Amygdala (tissue), 56 donors: ENCODE measurements at places on chromosomes 2 and 18.

DNA sequence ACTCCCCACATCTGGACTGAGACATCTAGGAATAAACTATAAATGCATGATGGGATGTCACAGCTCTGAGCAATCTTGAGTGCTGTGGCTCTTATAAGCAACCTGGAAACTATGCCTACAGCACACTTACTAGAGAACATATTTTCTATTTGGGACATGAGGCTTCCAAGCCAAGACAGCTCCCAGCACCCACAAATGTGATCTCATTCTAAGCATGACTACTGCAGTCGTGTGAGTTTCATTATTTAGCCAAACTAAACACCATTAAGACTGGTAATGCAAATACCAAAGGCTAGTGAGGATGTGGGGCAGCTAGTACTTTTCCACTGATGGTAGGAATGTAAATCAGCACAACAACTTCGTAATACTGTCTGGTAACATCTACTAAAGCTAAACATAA, 72.5 kb downstream of the RTTN start:
- no peak for DNase-seq

DNA sequence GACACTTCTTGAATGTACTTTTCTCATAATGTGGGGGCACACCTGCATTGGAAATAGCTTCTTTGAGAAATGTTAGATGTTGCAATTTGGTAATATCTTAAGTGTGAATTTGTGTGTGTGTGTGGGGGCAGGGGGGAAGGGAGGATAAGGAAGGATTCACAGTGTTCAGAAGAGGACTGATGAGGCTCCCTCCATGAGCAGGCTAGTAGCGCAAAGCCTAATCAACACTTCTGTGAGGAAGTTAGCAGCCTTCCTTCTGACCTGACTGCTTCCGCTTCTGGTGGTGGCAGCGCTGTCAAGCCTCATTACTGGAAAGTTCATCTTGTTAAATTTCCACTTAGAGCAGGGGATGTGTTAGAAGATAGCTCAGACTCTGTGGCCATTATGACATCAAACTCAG, 295.4 kb upstream of the SPRED2 start:
- DNase-seq, result no peak

DNA sequence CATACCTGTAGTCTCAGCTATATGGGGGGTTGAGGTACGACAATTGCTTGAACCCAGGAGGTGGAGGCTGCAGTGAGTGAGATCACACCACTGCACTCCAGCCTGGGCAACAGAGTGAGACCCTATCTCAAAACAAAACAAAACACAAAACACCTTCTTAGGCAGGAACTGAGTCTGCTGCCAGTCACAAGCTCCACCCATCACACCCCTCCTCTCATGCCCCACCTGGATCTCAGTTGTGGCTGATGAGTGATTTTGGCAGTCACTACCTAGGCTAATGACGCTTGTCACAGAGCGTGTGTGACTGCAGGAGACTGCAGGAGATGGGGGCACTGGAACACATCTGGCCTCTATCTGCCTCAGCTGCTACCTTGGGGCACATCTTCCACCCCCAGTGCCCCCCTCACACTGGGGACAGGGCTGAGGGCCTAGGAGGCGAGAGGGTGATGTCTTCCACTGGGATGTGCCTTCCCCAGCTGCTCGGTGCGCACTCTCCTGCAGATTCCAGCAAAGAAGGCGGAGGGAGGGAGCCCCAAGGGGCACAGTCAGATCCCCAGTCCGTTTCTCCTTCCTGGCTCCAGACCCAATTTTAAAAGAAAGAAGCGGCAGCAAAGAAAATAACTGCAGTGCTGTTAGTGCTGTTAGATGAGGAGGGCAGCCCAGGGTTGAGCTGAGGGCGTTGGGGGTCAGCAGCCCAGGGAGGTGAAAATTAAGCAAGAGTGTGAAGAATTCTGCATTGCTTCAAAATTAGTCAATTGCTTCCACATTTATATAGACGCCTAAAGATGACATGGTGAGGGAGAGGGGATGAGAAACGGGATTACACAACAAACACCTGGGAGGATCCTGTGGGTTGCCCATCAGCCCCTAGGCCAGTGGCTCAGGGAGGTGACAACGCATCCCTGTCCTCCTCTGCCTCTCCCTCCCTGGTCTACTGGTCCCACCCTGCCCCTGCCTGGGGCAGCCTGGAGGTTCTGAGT, 143.6 kb upstream of the HAAO start:
- no peak for DNase-seq

DNA sequence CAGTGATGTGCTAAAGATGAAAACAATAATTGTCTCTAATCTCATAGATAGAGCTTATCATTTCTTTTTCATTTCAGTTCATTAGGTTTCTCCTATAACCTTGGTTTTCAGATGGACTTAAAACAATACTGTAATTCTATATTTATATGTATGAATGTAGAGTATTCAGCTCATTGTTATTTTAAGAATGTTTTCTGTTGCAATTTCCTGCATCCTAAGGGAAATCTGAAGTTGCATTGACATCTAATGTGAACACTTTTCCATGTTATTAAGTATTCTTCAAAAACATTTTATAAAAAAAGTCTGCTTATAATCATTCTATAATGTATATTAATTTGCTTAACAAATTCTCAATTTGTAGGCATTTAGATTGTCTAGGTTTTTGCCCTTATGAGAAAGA, 288.9 kb downstream of the XIRP2 start:
- no peak for DNase-seq

DNA sequence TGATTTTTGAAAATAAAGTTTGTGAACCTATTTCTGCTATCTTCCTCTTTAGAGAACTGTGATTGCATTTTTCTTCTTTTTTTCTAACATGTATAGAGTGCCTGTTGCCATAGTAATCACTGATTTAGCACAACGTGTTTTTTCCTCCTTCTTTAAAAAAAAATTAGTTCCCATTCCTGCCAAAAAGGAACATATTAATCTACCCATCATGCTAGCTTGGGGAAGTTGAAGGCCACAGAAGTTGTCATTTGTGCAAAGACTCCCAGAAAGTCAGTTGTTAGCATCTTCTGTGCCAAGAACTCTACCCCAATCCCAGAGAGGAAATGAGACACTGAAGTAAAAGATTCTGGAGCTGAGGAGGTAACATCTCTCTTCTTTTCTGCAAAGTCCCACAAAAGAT, 57.3 kb downstream of the SLC8A1 start:
- no peak for DNase-seq

GRCh38 chr2:119758881-119759450, 756 bp upstream of the PTPN4 start:
- no peak for DNase-seq

GRCh38 chr2:100537918-100538317, 24.9 kb upstream of the PDCL3 start:
- no peak for DNase-seq

GRCh38 chr2:10305715-10306114, 3.0 kb downstream of the HPCAL1 start:
- DNase-seq, result no peak

GRCh38 chr18:22223254-22223964, 54.0 kb downstream of the GATA6 start:
- DNase-seq, result no peak

- no peak for DNase-seq
These were observed 87.4 kb downstream of the NCKAP5 start for GRCh38 chr2:133480707-133481429.

DNA sequence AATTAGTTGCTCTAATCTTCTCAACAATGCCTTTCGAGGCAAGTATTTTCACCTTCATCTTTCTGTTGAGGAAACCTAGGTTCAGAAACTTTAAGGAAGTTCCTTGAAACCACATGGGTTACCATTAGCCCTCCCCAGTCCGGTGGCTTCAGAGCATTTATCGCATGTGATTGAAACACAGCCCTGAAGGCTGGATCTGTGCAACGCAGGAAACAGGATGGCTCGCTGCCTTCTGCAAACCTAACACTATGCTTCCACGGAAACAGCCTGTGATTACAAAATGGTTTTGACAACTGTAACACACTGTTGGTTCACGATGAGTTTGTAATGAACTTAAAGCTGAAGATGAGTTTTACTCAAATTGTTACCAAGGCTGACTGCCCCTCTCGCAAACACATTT, 68.5 kb downstream of the EPB41L3 start:
- DNase-seq, result no peak

DNA sequence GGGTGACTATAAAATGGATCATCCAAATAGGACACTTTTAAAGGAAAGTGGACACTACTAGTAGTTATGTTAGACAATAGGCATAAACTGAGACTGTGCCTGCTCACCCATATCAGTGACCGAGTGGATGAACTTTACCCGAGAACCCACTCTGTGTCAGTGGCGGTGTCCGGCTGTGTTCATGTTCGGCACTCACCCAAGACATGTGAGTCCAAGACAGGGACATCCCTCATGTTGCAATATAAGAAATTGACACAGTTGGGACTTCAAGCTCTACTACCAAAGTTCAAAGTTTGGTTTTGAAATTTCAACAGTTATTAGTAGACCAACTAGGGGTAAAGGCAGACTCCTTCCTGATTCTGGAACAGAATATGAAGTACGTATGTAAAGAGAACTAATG, 326.3 kb upstream of the TNP1 start:
- DNase-seq, result no peak

GRCh38 chr2:9030841-9031240, 27.4 kb upstream of the MBOAT2 start:
- DNase-seq, result no peak

GRCh38 chr2:223744580-223744979, 92.8 kb downstream of the AP1S3 start:
- DNase-seq, result no peak

DNA sequence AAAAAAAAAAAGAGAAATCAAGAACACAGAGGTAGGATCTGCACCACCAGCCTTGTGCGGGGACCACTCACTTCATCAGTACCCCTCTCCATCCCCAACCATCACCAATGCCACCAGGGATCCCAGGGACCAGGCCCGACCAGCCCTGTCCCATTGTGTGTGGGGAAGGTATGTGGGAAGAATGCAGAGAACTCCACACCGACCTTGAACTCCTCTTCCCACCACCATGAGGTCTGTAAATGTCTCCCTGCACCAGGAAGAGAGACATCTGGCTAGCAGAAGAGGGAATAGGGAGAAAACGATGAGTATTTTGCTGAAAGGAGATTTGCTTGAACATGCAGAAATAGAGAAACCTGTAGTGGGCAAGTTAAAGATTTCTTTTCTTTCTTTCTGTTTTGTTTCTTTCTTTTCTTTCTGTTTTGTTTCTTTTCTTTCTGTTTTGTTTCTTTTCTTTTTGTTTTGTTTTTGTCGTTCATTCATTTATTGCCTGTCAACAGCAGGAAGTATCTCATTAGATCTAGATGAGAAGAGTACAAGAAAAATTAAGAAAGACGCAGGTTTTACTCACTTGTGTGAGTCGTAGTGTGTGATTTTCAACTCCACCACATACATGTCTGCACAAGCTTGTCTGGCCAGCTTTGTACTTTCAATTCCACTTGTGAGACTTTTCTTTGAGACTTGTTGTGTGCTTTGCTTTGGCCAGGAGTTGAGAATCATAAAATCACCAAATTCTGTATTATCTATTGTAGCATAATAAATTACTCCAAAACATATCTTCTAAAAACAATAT, 179.8 kb upstream of the HAAO start:
- no peak for DNase-seq

GRCh38 chr2:240233885-240234502, 93.5 kb upstream of the OTOS start:
- DNase-seq, result no peak

GRCh38 chr18:45926691-45927090, 40.4 kb downstream of the EPG5 start:
- no peak for DNase-seq

GRCh38 chr2:41932241-41933045, 115.4 kb upstream of the PKDCC start:
- DNase-seq, result no peak

DNA sequence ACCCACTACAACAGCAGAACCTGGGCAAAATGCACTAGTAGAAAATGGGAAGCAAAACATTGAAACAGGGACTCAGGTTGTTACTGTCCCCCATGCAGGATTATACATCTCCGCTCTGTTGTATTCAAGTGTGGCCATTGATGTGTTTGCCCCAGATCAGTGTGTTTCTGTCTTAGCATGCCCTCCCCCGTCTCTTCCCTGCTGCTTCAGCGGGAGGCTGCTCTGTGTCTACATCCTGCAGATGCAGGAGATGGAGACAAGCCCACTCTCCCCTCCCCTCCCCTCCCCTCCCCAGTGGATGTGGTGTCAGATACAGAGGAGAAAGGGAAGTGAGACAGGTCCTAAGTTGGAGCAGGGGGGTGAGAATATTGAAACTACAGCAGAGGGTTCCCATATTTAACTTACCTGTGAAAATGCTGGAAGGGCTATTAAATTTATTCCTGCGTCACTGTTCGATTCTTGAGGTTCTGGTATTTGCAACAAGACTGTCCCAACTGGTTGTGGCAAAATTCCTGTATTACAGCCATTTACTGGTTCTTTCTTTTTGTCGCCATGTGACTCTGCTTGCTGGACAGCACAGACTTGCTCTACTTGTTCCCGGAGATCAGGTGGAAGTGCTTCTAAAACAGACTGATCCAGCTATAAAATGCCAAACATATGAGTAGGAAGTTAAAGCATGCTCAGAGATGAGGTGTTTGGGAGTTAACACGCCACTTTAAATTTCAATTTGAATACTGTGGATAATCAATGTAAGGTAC, 67.0 kb downstream of the EIF5B start:
- DNase-seq, result no peak

GRCh38 chr2:2812117-2812516, 481.0 kb upstream of the MYT1L start:
- DNase-seq, result no peak

DNA sequence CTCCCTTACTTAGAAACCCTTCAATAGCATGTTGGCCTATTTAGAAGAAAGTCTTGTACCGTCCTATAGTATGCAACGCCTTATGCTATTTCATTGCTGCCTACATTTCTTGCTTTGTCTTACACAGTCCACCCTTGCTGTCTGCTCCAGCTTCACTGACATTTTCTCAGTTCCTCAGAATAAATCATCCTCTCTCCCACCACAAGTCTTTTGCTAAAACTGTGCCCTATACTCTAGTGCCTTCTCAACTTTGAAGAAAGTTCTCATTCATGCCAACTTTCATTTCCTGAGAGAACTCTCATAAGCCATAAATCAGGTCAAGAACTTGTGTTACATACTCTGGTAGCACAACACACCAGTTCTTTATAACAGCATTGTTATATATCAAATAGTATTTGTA, 54.3 kb upstream of the COL3A1 start:
- no peak for DNase-seq

DNA sequence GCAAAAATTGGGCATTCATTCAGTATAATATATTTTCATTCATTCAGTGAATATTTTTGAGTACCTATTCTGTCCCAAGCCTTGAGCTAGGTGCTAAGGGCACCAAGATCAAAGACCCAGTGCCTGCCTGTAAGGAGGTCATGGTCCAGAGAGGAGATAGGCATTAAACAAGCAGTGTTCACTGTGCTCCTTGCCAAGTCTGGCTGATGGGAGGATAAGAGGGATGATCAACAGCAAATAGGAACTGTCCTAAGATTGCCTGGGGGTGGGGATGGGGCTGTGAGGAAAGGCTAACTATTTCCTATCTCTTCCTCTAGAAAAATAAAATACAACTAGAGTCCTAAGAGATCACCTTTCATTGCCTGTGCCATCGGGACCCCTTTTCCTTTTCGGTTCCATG, 60.4 kb downstream of the SETBP1 start:
- no peak for DNase-seq

GRCh38 chr2:215863687-215864086, 149.7 kb downstream of the MREG start:
- no peak for DNase-seq
